COR-L47 (cell line): ENCODE measurements at places on chromosomes 12 and 14.

DNA sequence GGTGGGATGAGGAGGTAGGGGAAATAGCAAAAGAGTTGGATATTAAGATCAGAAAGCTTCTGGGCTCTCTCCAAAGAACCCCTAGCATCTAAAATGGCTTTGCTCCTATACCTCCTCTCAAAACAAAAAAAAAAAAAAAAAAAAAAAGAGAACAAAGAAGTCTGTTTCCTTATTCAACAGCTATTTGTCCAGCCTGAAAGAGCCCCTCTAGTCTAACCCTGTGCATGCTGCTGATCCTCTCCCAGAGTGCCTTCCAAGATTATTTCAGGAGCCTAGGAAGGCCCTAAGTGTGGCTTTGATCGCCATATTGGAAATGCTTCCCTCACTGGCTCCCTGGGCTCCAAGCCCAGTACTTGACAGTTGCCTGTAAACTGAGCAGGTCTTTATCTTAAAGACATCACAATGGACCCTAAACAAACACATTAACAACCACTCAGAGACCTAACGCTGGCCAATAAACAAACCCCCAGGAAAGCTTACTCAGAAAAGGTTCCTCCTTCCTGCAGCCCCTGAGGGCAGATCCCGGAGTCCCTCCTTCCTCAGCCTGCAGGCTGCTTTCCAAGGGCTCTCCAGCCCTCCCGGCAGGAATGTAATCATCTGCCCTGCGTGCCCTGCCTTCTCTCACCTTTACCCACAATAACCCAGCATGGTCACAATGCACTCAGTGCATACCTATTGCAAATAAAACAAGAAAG lies 17.4 kb upstream of the COL2A1 start:
- peak; percentile 23 for DNase-seq

GRCh38 chr14:68593806-68594536 lies 198.9 kb downstream of the ZFP36L1 start:
- DNase-seq: no peak

DNA sequence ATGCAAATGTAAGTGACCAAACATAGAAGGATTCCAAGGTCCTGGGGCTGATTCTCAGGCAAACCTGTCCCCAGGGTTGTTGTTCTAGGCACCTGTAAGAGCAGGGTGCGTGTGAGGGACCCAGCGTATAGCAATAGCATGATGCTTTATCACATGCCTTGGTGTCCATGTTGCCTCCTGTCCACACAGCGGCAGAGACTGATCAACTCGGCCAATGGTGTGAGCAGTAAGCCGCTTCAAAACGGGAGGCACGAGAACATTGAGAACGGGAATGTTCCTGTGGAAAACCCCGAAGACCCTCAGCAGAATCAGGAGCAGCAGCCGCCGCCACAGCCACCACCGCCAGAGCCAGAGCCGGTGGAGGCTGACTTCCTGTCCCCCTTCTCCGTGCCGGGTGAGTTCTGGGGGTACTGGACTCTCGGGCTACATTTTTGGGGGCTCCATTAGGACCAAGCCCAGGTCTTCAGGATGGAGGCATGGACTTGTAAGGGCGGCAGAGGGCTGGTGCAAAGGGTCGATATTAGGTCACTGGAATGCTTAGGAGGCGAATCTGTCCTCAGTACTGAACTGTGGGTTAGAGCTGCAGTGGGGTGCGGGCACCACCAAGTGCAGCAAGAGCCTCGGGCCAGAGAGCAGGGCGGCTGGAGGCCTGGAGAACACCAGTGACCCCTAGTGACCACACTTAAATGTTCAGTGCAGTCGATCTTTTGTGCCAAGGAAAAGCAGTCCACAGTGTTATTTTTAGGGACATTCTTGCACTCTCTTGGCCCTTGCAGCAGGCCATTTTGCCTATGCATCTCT lies 57.2 kb upstream of the RIN3 start:
- DNase-seq: peak; percentile 62

GRCh38 chr14:89187501-89187900 lies 229.5 kb downstream of the FOXN3 start:
- DNase-seq: no peak

DNA sequence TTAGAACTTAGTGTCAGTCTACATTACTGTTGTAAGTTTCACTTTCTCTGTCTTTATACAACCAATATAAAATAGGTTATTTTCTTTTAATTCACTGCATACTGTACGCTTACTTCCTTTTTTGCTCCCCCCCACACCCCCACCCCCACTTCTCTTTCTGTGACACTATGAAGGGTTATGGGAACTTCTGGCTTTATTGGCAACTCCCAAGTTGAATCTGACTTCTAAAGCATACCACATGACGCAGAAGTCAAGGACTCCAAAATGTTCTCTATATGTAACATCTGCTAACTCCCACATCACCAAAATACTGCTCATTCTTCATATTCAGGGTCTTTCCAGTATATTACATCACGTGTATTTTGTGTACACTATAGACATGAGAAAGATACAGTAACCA lies 81.2 kb upstream of the ATXN7L3B start:
- no peak for DNase-seq

DNA sequence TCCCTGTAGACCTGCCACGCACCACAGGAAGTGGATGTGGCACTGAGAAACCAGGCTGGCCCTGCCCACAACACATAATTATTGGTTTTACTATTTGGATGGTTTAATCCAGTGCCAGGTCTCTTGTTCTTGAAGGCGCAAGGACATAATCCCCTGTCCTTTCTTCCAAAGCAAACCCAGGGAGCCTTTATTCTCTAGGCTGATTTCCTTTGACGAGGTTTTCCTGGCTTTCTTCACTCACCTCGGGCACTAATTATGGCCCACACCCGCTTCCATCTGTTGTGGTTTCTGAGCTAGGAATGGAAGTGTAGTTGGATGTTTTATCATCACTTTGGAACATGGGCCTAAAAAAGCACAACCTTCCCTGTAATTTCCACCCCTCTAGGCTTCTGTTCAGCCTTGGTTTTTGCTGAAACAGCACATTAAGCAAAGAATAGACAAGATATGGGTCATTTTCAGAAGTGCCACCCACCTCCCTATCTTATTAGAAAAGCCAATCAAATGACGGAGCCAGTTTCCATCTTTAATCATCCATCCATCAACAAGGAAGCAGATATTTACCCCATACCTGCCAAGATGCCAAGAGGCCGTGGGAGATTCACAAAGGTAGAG lies 73.9 kb downstream of the PPP1R36 start:
- DNase-seq: peak; percentile 44

DNA sequence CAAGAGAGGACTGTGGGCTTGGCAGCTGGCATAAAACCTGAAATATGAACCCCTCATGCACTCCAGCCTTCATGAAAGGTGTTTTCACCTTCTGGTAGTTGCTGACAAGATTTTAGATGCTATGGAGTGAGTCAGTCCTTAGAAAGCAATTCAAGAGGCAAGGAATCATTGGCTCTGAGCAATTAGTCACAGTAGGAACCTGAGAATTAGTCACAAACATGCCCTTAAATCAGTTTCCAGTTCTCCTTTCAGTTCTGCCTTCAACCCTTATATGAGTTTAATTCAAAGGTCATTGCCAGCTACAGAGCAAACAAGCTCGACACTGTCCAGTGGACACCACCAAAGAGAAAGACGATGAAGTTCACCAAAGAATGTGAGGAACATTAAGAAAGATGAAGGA lies 472.3 kb downstream of the GLT1D1 start:
- DNase-seq: no peak

DNA sequence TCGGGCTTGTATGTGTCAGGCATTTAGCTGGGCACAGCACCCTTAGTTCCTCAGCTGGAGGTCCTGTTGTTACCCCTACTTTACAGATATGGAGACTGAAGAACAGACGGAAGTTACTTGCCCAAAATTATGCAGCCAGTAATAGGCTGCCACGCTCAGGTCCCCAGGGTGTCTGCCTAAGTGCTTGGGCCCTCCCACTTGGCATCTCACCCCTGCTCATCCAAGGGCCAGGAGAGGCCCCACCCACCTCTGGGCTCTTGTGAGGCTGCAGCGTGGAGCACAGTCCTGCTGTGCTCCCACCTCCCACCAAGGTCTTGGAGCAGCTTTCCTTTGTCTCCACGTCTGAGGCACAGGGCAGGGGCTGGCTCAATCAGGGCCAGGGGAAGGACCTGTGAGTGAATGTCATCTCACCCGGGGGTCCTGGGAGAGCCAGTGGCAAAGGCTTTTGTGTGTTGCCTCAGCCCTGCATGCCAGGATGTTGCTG lies 64.6 kb downstream of the BEGAIN start:
- DNase-seq: no peak

DNA sequence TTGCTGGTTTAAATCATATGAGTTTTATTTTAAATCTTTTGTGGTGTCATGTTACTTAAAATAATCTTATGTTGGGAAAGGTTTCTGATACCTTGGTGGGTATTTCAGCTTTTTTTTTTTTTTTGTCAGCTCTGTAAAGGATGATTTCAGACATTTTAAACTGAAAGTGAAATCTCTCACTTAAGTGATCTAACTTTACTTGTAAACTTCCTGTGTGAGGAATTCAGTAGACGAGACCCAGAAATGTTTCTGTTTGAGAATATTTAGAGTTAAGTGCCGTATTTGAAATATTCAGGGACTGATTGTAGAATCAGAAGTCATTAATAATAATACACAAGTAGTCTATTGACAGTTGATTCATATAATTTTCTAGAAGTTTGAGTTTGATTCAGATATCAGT lies 37.8 kb downstream of the PROX2 start:
- no peak for DNase-seq

- peak; percentile 54 for DNase-seq
Measured at GRCh38 chr14:23294734-23295561, 7.7 kb downstream of the PPP1R3E start.

DNA sequence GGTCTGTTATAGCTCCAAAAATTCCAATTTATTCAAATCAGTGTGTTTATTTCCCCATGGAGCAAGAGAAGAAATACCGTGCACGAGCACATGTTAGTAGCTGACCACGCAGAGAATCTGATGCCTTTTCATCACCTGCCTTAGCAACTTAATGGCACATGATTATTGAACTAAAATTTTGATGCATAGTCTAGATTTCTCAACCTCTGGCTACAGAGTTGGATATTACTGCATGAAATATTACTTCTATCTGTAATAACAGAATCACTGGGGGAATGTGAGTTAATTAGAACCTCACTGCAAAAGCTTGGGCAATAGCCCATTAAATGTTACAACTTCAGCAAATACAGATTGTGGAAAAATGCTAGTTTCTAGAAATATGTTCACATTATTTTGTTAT lies 335.8 kb downstream of the FLRT2 start:
- DNase-seq: no peak

DNA sequence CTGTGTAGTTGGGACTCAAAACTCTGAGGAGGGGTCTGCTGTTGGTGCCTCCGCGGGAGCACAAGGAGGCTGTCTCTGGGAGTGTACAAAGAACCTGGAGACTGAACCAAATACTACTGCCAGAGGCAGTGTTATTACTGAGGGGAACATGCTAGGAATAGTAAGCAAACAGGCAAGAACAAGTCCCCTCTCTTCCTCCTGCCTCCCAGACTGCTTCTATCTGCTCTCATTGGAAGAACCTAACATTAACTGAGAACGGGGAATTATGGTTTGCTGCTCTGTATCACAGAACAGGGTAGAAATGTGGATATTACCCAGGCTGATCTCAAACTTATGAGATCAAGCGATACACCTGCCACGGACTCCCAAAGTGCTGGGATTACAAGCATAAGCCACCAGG lies 4.5 kb upstream of the KMT5A start:
- DNase-seq: no peak

DNA sequence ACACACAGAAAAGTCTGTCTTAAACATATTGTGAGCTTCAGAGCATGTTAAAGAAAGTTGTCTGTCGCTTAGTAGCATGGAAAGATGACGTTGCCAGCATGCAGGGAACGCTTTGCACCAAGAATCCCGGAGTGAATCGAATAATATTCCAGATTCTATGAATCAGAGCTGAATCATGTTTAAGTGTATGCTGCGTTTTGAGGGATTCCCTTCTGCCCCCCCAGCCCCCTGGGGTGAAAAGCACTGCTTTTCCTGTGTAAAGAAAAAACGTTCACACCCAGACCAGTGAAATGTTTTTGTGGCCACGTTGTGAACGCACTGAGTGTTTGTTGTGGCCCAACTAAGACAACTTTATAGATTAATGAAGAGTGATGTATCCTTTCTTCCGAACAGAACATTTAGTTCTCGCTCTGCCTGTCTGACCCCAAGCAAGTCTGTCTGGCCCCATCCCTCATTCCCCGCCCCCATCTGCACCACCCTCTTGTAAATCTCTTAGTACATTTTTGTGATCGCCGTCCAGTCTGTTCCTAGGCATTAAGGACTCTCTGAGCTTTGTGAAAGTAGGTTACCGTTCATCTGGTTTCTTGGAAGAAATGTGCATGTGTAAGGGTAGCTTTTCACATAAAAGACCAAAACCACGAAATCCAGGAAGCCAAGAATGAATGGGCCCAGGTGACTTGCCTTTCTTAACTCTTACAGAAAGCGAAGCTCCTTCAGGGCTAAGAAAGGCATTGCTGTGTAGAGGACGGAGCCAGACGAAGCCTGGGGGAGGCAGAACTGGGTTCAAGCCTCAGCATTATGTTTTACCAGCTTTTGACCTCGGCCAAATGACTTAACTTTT lies 103.0 kb downstream of the SAMD4A start:
- DNase-seq: no peak

GRCh38 chr12:103679421-103680170 lies 92.5 kb downstream of the STAB2 start:
- no peak for DNase-seq

DNA sequence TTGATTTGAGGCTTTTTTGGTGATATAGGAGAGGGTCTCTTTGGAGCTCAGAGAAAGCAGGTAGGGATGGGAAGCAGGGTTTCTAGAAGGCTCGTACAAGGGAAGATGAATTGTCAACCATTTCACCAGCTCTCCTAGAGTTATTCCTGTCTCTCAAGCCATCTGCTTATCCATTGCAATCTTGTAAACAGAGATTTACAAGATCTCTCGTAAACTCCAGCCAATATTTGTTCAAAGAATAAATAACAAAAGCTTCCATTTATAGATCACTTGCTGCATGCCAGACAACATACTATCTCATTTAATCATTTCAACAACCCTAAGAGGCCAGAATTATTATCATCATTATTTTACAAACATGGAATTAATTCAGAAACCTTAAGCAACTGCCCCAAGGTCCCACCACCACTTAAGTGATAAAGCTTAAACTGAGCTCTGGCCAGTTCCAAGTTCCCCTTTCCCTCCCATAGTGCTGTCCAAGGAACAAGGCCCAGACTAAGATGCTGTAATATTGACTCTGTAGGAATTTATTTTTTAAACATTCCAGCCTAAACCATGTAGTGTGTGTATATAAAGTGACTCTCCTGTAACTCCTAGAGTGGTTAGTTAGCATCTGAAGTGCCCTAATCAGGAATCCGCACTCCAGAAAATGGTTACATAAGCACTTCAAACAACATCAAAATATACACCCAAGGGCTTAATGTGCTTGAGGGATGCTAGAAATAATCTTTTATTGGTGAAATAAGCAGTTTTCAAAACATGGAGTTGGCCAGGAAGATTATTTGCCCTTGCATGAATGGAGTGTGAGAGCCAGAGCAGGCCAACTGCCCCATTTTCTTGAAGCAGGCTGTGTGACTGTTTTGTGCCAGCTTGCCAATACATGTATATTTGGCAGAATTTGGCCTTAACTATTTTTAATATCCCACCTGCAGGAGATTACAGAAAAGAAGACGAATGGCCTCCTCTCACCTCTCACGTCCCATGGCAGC lies 2.8 kb upstream of the PLEKHH1 start:
- no peak for DNase-seq
